T-helper 17 cell (primary cell): ENCODE measurements at places on chromosomes 16 and 17. TPM values are rescaled to one million over a fixed set of nuclear protein-coding genes. Genes with fewer than 3 reads are reported as not detected.

GRCh38 chr16:84851192-84852127 is 31.7 kb downstream of the CRISPLD2 start:
- peaks cover 2% of the 10 kb centered on the region for H3K4me1 ChIP-seq
- H3K4me3 ChIP-seq, result no peak overlapping the region
- peaks cover 11% of the 10 kb centered on the region for H3K27me3 ChIP-seq

- no peak for DNase-seq
- peak overlapping the region; percentile 65 for H3K27ac ChIP-seq
- peaks cover 7% of the 10 kb centered on the region for H3K4me1 ChIP-seq
- H3K27me3 ChIP-seq, result peaks cover 5% of the 10 kb centered on the region
- no peaks in the 10 kb centered on the region for H3K36me3 ChIP-seq
- H3K4me3 ChIP-seq, result no peak overlapping the region
These were observed 157.0 kb downstream of the CPPED1 start for GRCh38 chr16:12646490-12647274.

DNA sequence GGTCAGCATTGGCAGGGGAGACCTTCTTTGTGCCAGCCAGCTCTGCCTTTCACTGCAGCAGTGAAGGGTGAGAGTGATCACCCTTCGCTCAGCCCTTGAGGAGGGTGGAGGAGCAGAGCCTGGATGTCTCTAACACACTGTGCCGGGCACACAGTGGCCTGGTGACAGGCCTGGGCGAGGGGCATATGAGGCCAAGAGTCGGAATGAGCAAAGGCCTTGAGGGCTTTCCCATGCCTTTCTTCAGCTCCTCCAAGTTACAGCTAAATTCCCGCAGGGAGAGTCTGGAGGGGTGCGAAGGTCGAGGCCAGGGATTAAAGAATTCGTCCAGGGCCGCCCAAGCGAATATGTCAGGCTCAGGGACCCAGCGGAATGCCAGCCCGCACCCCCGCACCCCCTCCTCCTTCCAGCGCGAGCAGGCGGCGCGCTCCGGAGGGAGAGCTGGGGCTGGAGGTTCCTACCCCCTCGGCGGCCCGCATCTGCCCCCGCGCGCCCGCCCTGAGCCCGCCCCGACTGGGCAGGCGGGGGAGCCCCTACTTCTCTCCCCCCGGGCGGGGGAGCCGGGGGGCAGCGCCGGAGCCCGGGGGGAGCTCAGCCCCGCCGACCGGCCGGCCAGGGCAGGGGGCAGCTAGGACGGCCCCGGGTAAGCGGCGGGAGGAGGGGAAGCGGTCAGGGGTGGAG is at the start of gene RASL10B:
Gene RASL10B, plus strand, starts transcription at position 401 of the 678 bp plus-strand sequence. CDS start 3,546 bp downstream, outside the sequence.
- peaks cover 8% of the 10 kb centered on the region for H3K27me3 ChIP-seq
- H3K4me3 ChIP-seq, result peak within 1 kb of the TSS; percentile 86
- H3K36me3 ChIP-seq, result no peaks in the 10 kb centered on the region

GRCh38 chr16:11179574-11179973 is 76.4 kb downstream of the SOCS1 start:
- no peaks in the 10 kb centered on the region for H3K27me3 ChIP-seq
- no peak overlapping the region for H3K4me3 ChIP-seq
- H3K4me1 ChIP-seq, result peaks cover 29% of the 10 kb centered on the region
- no peak for DNase-seq
- H3K36me3 ChIP-seq, result peaks cover 7% of the 10 kb centered on the region

DNA sequence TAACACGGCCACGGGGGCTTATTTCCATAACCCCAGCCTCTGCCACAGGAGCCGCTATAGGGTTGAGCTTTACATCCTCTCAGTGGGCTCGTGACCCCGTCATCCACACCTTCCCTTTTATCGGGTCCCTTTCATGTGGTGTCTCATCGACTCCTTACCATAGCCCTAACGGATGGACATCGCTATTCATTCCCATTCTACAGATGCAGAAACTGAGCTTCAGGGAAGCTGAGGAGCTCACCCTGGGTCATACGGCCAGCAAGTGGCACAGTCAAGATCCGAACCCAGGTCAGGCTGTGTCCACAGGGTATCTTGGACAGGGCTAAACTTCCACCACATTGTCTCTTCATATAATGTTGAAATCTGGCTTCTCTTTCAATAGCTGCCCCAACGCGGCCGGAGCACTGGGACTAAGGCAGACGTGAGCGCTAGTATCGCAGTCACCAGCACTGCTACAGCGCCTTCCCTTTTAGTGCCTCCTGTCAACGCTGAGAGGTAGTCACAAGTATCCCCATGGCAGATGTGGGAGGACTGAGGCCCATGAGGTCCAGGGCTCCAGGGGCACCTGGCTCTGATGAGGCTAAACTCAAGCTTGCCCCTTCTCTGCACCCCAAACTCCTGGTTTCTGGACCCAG is 50.8 kb downstream of the SOCS1 start:
- H3K4me1 ChIP-seq, result peaks cover 22% of the 10 kb centered on the region
- H3K4me3 ChIP-seq, result no peak overlapping the region
- no peaks in the 10 kb centered on the region for H3K36me3 ChIP-seq
- H3K27ac ChIP-seq, result no peak overlapping the region
- DNase-seq, result no peak

DNA sequence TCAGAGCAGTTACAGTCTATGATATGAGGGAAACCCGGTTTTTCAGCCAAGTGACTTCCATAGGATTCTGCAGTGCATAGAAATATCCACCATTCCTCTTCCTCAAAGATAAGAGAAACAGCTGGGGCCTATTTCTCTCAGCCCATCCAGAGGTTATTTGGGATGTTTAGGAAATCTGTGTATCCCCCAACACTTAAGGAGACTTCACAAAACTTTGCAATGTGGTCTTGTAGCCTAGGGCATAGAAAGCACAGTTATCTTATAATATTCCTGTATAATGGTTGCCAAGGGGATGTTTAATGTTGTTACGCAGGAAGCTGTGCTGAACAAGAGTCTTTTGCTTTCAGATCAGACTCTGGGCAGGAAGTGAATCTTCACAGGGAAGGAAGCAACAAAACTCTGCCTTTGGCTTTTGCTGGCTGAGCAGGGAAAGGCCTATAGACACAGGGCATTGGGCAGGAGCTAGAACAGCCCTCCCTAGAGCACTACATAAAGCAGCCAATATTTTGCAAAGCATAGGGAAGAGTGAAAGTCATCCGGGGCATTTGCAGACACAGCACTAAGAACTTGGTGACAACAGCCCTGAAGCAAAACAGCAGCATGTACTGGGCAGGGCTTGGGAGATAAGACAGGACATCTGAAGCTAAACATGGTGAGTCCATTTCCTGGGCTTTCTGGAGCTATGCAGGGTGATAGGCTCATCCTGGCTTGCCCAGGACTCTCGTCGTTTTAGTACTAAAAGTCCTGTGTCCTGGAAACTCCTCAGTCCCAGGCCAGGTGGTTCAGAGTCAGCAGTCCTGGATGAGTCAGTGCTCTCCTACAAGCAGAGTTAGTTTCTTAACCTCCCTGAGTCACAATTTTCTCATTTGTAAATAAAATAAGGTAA is 18.7 kb upstream of the BEAN1 start:
- H3K4me1 ChIP-seq, result peaks cover 16% of the 10 kb centered on the region
- H3K36me3 ChIP-seq, result peaks cover 4% of the 10 kb centered on the region
- H3K27ac ChIP-seq, result peak overlapping the region; percentile 96
- DNase-seq, result no peak

GRCh38 chr17:28182559-28182958 is 136.4 kb upstream of the TMEM97 start:
- H3K36me3 ChIP-seq, result peaks cover 2% of the 10 kb centered on the region
- no peak overlapping the region for H3K4me3 ChIP-seq
- H3K27ac ChIP-seq, result no peak overlapping the region
- H3K27me3 ChIP-seq, result no peaks in the 10 kb centered on the region

DNA sequence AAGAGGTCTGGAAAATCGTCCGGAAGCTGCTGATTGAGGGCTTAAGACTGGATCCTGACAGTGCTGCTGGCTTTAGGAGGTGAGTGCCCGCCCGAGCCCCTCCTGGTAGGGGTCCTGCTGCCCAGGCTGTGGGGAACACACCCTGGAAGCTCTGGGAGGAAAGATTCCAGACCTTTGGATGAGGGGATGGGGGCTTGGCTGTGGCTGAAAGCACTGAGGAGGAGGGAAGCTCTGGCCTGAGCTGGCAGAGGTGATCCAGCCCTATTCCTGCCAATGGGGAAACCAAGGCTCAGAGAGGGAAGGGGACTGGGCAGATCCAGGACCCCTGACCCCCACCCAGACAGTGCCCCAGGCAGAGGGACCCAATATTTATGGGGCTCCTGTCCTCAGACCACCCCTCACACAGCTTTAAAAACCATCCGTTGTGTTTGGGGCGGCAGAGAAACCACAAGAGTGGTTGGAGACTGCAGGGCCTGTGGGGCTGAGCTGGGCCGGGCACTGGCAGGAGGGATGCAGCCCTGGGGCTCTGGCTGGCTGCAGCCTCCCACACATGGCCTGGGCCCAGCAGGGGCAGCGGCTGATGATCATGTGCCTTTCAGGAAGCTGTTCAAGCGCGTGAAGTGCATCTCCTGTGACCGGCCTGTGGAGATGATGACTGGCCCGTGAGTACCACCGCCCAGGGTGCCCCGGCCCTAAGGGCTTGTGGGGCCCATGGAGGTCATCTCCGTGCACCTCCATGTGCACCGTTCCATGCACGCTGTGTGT is 22.8 kb downstream of the UBALD1 start:
- DNase-seq, result no peak
- no peak overlapping the region for H3K4me3 ChIP-seq
- peaks cover 3% of the 10 kb centered on the region for H3K27me3 ChIP-seq
- no peaks in the 10 kb centered on the region for H3K4me1 ChIP-seq
- H3K27ac ChIP-seq, result no peak overlapping the region

DNA sequence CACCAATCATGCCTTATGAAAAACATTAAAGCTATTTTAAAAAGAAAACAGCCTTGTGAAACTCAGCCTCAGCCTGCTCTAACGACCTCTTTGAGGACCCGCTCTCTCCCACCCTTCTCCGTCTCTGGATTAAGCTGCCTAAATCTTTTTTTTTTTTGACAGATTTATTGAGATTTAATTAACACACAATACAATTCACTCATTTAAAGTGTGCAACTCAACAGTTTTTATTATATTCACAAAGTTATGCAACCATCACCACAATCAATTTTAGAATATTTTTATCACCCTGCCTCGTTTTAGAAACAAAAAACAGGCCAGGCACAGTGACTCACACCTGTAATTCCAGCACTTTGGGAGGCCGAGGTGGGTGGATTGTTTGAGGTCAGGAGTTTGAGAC is 8.4 kb downstream of the CDR2L start:
- H3K27me3 ChIP-seq, result peaks cover 4% of the 10 kb centered on the region
- H3K4me3 ChIP-seq, result no peak overlapping the region
- no peak overlapping the region for H3K27ac ChIP-seq
- H3K36me3 ChIP-seq, result no peaks in the 10 kb centered on the region
- no peak for DNase-seq
- peaks cover 6% of the 10 kb centered on the region for H3K4me1 ChIP-seq

Gene TMEM219
- total RNA-seq, result 68.8 TPM

Gene CD7
- total RNA-seq, result 119 TPM

Gene CDK5R1
- 8.0 TPM for total RNA-seq

Gene ICAM2
- 113 TPM for total RNA-seq
